Neural crest cell (in vitro differentiated cells): ENCODE measurements at places on chromosomes 4 and X. TPM values are rescaled to one million over a fixed set of nuclear protein-coding genes. Genes with fewer than 3 reads are reported as not detected.

GRCh38 chr4:6423575-6423974 lies 48.8 kb downstream of the PPP2R2C start:
- DNase-seq, result no peak
- no peaks in the 10 kb centered on the region for H3K4me1 ChIP-seq
- peaks cover 24% of the 10 kb centered on the region for H3K27me3 ChIP-seq
- no peaks in the 10 kb centered on the region for H3K36me3 ChIP-seq
- H3K4me3 ChIP-seq, result no peak overlapping the region

EDA gene
- 1.8 and 2.5 TPM in 2 replicates for total RNA-seq

GRCh38 chr4:48683784-48684666 lies 96.1 kb downstream of the FRYL start:
- H3K27me3 ChIP-seq, result no peaks in the 10 kb centered on the region
- no peak for DNase-seq
- peaks cover 24% of the 10 kb centered on the region for H3K4me1 ChIP-seq
- H3K36me3 ChIP-seq, result peaks cover 9% of the 10 kb centered on the region

DNA sequence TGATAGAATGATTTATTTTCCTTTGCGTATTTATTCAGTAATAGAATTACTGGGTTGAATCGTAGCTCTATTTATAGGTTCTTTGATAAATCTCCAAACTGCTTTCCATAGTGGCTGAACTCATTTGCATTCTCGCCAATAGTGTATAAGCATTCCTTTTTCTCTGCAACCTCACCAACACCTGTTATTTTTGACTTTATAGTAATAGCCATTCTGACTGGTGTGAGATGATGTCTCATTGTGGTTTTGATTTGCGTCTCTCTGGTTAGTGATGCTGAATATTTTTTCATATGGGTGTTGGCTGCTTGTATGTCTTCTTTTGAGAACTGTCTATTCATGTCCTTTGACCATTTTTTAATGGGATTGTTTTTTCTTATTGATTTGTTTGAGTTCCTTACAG lies 160.7 kb downstream of the MID1IP1 start:
- DNase-seq, result no peak
- no peaks in the 10 kb centered on the region for H3K27me3 ChIP-seq
- H3K4me1 ChIP-seq, result peaks cover 12% of the 10 kb centered on the region
- H3K27ac ChIP-seq, result no peak overlapping the region
- peaks cover 5% of the 10 kb centered on the region for H3K36me3 ChIP-seq
- H3K4me3 ChIP-seq, result no peak overlapping the region

- H3K4me3 ChIP-seq, result no peak overlapping the region
- no peak overlapping the region for H3K27ac ChIP-seq
- no peaks in the 10 kb centered on the region for H3K27me3 ChIP-seq
- no peak for DNase-seq
- H3K4me1 ChIP-seq, result no peaks in the 10 kb centered on the region
Observed at GRCh38 chr4:129239088-129239487, 143.1 kb downstream of the C4orf33 start.

NXF2 gene
- total RNA-seq, result not detected in 2 replicates

DNA sequence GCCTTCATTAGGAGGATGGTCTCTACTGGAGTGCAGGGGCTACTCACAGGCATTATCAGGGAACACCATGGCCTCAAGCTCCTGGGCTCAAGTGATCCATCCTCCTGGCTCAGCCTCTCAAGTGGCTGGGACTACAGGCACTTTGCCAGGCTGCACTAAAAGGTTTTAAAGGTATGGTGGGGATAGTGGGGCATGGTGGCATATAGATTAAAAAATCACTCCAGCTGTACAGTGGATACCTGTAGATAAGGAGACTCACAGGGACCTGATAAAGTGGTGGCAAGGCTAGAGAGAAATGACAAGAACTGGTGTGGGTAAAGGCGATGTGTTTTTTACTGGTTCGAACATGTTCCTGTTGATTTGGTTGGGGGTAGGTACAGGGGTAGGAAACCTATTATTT lies 5.9 kb downstream of the ZAR1 start:
- peaks cover 4% of the 10 kb centered on the region for H3K36me3 ChIP-seq
- no peak for DNase-seq
- H3K27ac ChIP-seq, result no peak overlapping the region
- no peaks in the 10 kb centered on the region for H3K4me1 ChIP-seq

F9 gene
- total RNA-seq, result not detected in 2 replicates

- H3K36me3 ChIP-seq, result peaks cover 4% of the 10 kb centered on the region
- no peak overlapping the region for H3K27ac ChIP-seq
- DNase-seq, result no peak
- H3K4me1 ChIP-seq, result no peaks in the 10 kb centered on the region
- no peaks in the 10 kb centered on the region for H3K27me3 ChIP-seq
Observed at GRCh38 chrX:19543951-19544381, 28.7 kb upstream of the MAP3K15 start.

GRCh38 chr4:34066126-34066525 lies 2178.2 kb downstream of the ARAP2 start:
- H3K27me3 ChIP-seq, result no peaks in the 10 kb centered on the region
- H3K36me3 ChIP-seq, result no peaks in the 10 kb centered on the region
- H3K4me3 ChIP-seq, result no peak overlapping the region
- no peaks in the 10 kb centered on the region for H3K4me1 ChIP-seq

DNA sequence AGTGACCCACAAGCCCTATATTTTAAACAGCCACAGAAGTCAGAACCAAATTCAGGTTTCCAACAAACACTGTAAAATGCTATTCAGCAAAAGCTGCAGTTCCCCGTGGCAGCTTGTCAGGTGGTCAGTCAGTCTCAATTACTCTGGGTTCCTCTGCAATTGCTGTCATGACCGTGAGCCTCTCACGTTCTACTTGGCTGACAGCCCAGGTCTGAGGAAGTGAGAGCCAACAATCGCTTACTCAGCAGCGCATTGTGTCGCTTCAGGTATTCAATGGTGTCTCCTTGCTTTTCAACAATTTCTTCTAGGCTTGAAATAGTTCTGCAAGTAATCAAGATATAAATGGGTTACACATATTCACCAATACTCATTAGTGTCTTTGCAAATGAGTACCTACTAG lies 25.8 kb downstream of the TRIM75 start:
- no peak overlapping the region for H3K27ac ChIP-seq
- H3K4me3 ChIP-seq, result no peak overlapping the region
- DNase-seq, result no peak
- H3K27me3 ChIP-seq, result no peaks in the 10 kb centered on the region
- no peaks in the 10 kb centered on the region for H3K4me1 ChIP-seq

GRCh38 chr4:48813964-48814363 lies 16.9 kb upstream of the OCIAD1 start:
- H3K4me3 ChIP-seq, result no peak overlapping the region
- no peaks in the 10 kb centered on the region for H3K27me3 ChIP-seq
- H3K27ac ChIP-seq, result no peak overlapping the region
- no peak for DNase-seq

GRCh38 chrX:56397636-56398035 lies 165.5 kb downstream of the KLF8 start:
- H3K27ac ChIP-seq, result no peak overlapping the region
- H3K27me3 ChIP-seq, result no peaks in the 10 kb centered on the region
- DNase-seq, result no peak
- H3K4me3 ChIP-seq, result no peak overlapping the region
- no peaks in the 10 kb centered on the region for H3K36me3 ChIP-seq

DNA sequence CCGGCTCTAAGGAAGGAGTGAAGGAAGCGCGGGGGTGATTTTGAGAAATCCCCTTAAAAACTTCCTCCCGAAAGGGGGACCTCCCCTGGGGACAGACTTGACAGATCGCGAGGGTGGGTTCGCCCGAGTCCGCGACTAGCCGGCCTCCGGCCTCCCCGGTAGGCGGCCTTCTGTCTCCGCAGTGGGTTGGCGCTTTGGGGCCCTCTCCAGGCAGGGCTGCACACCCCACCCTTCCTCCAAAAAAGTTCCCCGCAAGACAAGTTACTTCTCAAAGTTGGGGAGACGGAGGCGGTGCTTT lies 24.8 kb downstream of the HOPX start:
- peak; percentile 14 for DNase-seq
- H3K27me3 ChIP-seq, result peaks cover 90% of the 10 kb centered on the region
- peak overlapping the region; percentile 72 for H3K4me3 ChIP-seq
